H9 (cell line): ENCODE measurements at places on chromosomes 5 and 9.

DNA sequence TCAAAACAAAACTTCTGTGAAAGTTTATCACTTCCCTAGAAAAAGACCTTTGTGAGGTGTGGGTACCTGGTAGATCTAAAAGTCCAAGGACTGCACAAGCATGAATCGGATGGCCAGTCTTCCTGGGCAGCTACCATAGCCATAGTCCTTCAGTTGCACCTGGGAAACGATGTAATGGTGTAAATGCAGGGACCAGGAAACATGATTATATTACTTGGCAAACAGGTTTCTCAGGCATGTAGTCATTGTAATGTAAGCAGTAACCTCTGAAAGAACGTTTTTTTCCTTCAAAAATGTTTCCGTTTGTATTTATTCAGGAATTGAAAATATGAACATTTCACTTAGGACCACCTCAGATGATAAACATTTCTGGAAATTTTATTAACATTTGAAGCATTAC is 433.4 kb downstream of the DTWD2 start:
- DNase-seq = no peak

DNA sequence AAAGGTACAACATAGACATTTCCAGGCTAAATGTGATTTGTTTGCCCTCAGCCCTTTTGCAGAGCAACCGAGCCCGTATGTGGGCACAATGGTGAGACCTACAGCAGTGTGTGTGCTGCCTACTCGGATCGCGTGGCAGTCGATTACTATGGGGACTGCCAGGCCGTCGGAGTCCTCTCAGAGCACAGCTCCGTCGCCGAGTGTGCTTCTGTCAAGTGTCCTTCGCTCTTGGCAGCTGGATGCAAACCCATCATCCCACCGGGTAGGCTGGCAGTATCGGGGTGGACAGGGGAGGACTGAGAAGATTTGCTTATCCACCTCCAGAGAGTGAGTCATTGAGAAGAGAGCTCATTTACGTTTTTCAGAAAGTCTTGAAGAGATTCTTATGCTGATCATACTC is 17.8 kb upstream of the GLIPR2 start:
- DNase-seq = no peak

GRCh38 chr9:127013597-127013996 is 99.0 kb downstream of the RALGPS1 start:
- DNase-seq = no peak

GRCh38 chr5:17132444-17133083 is 84.9 kb upstream of the BASP1 start:
- no peak for DNase-seq

- no peak for DNase-seq
Measured at GRCh38 chr5:32476891-32477290, 32.4 kb upstream of the ZFR start.

- no peak for DNase-seq
Measured at GRCh38 chr5:42526179-42526578, 102.9 kb downstream of the GHR start.

- DNase-seq = no peak
Measured at GRCh38 chr9:79447308-79447605, 124.5 kb upstream of the TLE4 start.

GRCh38 chr5:39623291-39623865 is 198.6 kb upstream of the DAB2 start:
- DNase-seq = no peak

DNA sequence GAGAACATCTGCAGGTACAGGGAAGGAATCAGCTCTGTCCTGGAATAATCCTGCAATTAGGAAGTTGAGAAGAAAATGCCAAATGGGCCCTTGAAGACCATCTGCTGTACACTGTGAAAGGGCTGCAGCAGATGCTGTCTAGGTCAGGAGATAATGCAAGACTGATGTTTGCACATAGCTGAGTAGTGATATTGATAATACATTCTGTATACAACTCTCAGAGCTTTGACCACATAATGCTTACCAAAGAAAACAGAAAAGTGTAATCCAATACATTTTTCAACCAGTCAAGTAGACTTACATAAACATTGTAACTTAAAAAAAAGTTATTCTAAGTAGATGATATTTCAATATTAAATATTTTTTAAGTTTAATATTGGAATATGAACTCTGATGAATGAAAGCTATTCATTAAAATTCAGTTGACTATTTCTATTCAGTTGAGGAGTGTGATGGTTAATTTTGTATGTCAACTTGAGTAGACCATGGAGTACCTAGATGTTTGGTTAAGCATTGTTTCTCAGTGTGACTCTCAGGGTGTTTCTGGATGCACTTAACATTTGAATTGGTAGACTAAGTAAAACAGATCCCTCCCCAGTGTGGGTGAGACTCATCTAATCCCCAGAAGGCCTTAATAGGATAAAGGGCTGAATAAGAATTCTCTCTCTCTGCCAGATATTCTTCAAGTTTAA is 380.1 kb upstream of the PRR16 start:
- DNase-seq = no peak

GRCh38 chr9:87889882-87890252 is 7.2 kb downstream of the SPATA31E1 start:
- DNase-seq = no peak

DNA sequence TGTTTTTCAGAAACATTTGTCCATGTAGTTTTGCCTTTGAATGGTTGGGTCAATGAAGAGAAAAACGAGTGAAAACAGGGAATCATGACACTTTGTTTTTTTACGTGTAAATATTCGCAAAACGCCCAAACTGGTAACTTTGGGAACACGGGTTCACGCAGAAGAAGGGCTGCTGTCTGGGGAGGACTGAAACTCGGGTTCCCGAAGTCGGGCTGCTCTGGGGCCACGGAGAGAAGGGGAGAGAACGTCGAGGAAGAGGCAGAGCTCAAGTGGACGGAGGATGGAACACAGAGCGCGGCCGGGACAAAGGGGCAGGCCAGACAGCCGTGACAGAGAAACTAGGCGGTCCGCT is 478 bp upstream of the SETD9 start:
- no peak for DNase-seq

DNA sequence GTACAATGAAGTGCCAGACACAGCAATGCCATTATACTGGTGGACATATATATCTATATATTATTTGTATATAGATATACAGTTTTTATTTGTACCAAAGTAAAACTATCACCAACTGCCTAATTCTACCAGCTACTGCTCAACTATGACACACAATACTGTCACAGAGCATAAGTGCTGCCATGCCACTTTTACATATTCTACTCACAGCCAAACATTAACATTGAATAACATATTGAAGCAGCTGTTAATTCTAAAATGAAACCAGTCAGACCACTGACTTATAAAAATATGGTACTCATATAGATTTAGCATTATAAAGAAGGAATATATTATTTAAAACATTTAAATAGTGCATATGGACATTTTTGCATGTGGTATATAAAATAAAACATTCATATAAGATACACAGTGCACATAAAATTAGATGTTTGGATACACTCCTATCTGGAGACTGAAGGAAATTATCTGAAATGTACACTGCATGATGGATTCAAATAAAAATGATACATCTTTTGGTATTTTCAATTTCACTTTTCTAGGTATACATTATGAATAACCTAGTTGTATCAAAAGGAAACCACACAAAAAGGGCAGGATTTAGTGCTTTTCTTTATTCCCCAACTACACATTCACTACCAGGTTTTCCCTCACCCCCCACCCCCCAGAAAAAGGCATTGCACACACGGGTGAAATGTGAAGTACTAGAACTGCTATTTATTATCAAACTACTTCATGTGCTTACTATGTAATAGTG is 48.9 kb downstream of the PKD2L2 start:
- DNase-seq = no peak

DNA sequence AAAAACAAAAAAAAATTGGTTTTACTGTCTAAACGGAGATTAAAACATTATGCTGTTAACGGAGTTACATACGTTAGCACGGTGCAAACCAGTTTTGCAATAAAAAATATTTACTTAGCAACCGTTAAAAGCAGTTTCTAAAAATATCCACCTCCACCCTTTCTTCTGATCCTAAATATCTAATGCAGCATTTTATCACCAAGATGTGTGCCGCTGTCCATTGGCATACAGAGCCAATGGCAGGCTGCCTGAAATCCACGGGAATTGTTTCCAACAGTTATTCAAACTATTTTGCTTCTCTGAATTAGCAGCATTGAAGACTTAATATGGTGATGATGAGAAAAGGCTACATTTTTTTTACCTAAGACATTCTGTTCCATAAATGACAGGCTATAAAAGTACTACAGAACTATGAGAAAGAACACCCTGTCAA is 61.6 kb downstream of the CSNK1A1 start:
- DNase-seq = no peak

DNA sequence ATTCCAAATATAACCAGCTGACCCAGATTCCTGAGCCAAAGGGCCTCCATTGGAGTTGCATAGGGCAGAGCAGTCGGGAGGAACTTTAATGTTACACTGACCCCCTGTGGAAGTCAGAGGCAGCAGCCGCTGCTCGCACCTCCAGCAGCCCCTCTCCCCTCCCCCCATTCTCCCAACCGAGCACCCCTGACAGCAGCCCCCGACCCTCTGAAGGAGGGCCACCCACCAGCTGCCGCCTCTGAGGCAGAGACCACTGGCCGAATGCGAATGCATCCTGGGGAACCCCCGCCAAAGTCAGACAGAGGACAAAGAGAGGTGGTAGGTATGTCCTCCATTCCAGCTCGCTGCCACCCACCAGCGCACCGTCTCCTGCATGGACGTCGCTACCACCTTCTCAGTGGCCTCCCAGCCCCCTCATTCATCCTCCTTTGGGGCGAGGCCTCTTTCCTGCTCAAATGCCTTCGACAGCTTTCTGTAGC is 231.0 kb downstream of the CDK5RAP2 start:
- peak; percentile 83 for DNase-seq

DNA sequence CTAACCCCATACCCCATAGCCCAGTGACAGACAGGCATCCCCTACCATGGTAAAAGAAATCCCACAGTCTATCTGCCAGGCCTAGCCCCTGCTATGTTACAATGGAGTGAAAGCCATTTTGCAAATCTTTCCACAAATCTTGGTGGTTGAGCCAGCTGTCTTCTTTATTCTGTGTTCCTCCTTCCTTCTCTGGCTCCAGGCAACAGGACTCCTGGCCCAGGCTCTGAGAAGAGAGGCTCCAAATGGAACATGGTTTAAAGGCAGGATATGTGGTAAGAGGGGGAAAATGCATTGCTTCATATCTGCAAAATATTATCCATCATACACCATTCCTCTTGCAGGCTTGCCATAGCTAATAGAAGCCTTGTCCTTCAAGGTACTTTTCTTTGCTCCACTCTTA is 25.2 kb downstream of the FGF1 start:
- no peak for DNase-seq

DNA sequence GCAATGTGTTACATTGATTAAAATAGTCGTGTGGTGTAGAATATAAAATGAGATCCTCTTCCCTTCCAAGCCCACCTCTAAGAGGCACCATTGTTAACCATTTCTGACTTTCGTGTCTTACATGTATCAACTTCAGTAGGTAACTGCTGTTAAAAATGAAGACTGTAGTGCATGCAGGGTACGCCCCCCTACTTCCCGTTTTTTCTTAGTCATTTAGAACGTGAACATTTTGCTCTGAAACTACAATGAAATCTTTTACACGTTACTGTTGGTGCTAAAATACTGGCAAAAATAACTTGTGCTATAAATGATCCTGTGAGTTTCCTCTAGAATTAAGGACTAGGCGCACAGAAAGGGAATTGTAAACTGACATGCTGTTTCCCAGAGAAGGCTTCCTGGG is 41.5 kb downstream of the WNK2 start:
- no peak for DNase-seq

GRCh38 chr5:27216367-27216950 is 178.1 kb upstream of the CDH9 start:
- no peak for DNase-seq

DNA sequence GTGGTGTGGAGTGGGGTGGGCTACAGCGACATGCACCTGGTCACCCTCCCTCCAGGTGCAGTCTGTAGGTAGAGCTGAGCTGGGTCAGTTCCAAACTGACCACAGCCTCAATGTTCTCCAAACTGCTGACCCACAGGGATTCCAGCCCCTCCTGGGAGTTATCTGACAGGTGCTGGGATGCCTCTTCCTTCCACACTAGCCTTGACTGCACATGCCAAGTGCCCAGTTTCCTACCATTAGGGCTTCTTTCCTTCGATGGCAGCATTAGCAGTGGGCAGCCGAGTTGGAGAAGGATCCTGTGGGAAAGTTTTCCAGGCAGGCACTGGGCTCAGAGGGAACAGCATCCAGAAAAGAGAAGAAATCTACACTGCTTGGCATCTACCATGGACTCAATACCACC is 64.0 kb upstream of the GABRP start:
- no peak for DNase-seq

GRCh38 chr5:35239476-35239875 is 9.2 kb upstream of the PRLR start:
- DNase-seq = no peak

GRCh38 chr5:120052916-120053828 is 410.9 kb upstream of the PRR16 start:
- DNase-seq = no peak

DNA sequence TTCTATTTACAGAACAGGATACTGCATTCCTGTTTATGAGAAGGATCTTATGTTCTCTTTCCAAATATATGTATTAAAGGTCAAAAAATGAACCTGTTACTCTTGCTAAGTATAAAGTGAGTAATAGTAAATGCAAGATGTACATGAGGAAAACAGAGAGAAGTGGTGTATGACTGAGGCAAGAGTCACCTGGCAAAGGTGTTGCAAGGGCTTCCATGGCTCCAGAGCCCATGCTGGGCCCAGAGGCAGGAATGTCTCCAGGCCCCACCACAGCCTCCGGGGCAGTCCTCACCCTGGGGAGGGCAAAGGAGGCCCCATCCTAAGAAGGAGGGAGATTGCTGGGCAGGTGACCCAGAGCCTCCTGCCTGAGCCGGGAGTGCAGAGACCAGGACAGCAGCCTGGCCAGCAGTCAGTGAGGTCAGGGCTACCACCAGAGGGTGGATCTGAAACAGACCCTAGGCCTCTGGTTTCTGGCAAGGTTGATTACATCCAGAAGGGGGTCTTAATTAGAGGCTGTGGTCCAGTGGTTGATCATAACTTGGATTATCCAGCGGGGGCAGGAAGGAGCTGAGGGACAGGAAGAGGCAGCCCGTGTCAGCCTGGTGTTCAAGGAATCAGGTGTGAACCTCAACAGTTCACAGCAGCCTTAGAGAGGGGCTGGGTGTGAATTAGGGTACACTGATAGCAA is 57.3 kb upstream of the CPLX2 start:
- DNase-seq = no peak

DNA sequence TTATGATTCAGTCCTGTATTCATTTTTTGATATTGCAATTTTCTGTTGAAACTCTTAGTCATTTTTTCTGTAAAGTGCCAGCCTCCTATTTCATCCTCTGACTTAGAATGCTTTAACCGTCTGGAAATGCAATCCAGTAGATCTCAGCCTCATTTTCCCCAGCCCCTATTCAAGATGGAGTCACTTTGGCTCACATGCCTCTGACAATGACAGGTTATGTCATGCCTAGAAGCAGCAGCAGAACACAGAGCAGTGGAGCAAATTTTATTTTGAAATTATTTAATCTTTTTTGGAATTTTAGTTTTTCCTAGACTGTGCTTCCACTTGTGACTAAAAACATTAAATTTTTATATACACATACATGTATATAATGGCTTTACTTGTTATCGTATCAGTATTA is 1053.2 kb downstream of the TAF11L14 start:
- DNase-seq = no peak

GRCh38 chr5:78778538-78778937 is 130.0 kb upstream of the LHFPL2 start:
- DNase-seq = no peak
